ENCODE measurements at places on chromosomes 1 and 21.

GRCh38 chr1:205444931-205445645, 10.8 kb downstream of the BLACAT1 start:
- no peak for DNase-seq

- no peak for DNase-seq
Observed at GRCh38 chr1:35062518-35063196, 16.5 kb upstream of the ZMYM1 start.

GRCh38 chr1:192133350-192133926, 24.8 kb upstream of the RGS18 start:
- no peak for DNase-seq

DNA sequence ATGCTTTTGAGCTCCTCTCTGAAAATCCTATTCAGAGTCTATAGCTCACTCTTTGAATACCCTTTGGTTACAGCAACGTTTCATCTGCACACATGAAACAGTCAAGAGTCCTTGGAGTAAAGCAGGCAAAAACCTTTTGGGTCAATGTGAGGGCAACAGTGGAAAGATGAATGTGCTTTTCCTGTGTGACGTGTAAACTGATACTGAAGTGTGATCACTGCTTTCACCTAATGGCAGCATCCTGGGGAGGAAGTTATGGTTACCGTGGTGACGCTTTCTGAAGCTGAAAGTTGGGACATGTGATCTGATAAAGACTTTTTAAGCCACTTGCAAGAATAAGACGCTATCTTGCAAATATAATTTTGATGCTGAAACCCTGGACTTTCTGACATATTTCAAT, 160.0 kb downstream of the SEC16B start:
- DNase-seq: no peak

DNA sequence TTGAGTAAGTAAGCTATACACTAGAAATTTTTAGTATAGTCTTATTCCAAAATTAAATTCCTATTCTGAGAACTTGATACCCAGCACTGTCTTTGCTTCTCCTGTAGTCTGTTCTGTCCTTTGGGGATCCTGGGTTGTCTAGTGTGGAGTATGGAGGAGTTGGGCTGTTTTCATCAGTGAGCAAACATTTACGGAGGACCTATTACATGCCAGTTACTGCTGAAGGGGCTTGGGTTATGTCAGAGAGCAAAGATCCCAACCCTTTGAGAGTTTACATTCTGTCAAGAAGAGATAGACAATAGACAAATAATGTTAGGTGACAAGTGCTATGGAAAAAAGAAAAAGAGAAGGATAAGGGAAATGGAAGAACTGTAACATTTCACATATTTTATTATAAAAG, 9.0 kb downstream of the TRAPPC10 start:
- no peak for DNase-seq

DNA sequence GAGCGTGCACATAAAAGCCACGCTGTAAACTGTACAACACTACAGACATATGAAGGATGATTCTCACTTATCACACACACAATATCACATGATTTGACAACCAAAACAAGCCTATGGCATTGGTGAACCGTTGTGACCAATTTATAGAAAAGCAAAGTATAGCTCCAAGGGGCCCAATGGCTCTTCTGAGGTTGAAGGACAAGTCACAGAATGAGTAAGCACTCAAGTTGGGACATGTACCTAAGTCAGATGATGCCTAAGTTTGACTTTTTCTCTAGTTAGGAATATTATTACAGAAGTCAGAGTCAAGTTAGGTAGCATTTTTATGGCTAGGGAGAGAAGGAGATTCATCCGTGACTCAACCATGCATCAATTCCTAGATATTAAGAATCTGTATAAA, 45.7 kb downstream of the PLPP3 start:
- DNase-seq: no peak

DNA sequence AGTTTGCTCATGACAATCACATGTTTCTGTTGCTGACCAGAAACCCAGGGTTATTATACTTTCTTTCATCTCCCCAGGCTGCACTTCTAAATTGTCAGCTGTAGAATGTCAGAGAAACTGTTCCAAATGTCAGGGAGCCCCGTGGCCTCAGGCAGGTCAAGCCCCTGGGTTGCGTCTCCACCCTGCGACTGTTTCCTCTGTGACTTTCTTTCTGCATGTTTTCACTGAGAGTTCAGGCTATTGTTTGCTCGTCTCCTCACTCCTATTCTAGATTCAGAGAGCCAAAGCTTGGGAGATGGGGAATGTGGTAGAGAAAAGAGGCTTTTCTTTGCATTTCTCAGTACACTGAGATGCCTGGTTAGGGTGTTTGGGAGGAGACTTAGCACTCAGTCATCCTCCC, 97.4 kb downstream of the CENPF start:
- no peak for DNase-seq

DNA sequence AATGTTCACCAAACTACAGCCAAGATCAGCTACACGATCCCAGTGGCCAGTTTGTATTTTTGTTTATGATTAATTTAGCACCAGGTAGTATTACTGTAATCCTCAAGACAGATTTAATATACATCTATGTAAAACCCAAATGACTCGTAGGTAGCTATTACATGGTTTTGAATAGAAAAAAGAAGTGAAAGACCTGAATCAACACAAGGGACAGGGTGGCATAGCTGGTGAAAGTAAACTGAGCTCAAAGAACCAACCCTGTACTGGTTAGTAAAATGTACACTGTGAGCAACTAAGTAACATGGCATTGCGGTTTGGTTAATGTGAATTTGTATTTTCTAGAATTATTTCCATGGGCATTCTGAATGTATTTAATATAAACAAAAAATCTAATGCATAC, 8.8 kb downstream of the GPATCH2 start:
- DNase-seq: no peak

DNA sequence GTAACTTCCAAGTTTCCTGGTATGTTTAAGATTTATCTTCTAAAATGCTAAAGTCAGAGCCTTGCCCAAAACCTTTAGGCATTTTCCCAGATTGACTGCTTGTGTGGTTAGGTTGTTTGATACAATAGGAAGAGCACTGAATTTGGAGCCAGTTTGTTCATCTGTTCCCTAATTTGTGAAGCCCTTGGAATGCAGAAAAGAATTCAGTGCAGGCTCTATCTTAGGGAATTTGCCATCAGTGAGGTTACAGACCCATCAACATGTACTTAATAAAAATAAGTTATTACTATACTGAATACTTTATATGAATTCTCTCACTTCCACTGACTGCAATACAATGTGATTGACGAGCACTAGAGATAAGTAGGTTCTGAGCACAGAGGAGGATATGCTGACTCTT, 120.2 kb downstream of the PIK3R3 start:
- DNase-seq: no peak

DNA sequence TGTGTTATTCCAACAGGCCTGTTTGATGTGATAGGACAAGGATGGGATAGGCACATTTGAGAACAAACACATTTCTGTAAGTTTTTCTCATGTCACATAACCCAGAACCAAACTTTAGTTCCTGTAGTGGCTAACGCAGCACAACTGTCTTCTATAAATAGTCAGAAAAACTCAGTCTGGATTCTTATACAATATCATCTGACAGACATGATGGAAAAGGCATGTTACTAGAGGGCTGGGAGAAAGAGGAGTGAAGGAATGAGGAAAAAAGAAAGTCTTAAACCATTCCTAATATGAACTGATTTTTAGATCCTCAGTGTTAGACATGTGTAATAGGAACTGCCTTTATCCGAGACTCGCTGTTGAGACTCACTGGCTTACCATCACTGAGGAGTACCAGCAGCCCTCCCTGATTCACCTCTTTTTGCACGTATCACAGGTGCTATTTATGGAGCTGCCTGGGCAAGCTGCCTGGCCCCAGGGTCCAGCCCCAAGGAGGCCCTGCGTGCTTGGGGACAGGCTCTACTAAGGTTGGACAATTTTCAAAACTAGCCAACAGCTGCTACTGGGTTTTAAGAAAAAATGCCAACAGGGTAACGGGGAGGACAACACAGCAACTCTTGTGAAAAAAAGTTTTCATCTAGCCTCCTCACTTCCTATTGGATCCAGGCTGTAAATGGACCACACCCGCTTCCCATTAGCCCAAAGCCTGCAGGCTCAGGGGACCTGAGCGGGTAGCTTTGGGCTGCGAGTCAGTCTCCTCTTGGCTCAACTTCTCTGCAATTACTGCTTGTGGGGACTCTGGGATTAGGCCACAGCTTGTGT, 30.7 kb upstream of the SERBP1 start:
- DNase-seq: no peak

GRCh38 chr1:6815726-6816125, 30.5 kb downstream of the CAMTA1 start:
- DNase-seq: no peak

DNA sequence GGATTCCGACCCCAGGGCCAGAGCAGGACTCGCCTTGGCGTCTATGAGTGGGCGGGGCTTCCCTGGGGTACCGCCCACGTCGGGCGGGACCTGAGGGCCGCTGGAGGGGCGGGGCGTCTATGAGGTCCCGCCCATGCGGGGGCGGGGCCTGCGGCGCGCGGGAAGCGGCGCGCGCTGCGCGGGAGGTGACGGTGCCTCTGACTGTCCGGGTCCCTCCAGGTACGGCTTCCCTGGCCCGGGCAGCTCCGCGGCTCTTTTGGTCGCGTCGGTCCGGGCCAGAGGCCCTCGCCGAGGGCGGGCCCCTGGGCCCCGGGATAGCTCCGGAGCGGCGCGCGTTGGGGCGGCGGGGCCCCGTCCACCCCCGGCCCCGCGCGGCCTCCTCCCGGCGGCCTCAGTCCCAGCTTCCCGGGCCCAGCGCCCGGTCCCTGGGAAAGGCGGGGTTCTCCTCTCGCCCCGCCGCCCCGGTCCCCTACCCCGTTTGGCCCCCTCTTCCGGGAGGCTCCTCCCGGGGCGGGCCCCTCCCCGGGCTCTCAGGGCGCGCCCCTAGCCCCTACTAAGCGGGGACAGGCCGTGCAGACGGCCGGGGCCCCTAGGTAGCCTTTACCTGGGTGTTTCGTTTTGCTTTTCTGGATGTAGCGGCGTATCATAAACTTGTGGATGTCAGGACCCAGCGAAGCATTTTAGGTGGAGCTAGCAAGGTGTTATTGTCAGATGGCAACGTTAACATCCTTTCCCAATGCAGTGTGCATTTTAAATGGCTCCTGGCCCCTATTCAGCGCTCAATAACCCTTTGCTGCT, at the start of gene CHAF1B:
TSS of gene CHAF1B (plus strand) at position 160 of the 798 bp plus-strand sequence. CDS start 745 bp downstream, outside the sequence.
- peak; percentile 93 for DNase-seq

DNA sequence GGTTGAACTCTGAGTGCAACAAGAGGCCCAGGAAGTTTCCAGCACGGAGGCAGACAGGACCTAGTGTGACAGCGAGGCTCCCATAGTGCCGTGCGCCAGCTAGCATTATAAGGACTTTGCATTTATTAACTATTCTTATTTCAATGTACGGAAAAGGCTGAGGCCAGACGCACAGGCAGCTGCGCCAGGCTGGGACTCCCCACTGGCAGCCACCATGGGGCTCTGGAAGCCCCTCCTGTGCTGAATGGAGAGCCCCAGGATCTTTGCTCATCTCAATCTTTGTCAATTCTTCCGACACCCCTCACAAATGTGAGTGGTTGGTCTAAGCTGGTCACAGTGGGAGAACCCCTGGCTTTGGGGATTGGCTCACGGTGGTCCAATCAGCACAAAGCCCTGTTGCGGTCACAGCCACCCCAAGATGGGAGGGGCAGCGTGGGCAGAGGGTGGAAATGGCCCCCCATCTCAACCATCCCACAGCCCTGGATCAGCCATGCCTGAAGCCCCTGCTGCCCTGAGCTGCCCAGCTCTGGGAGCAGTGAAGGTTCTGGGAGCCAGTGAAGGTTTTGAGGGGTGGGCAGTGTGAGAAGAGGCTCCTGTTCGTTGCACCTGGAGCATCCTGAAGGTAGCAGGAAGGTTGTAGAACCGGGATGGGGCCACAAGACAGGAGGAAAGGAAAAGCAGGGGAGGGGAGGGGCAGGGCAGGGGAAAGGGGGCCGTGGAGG, 59.5 kb upstream of the ADARB1 start:
- peak; percentile 1 for DNase-seq

GRCh38 chr1:228980232-228980937, 245.1 kb downstream of the RHOU start:
- DNase-seq: no peak

DNA sequence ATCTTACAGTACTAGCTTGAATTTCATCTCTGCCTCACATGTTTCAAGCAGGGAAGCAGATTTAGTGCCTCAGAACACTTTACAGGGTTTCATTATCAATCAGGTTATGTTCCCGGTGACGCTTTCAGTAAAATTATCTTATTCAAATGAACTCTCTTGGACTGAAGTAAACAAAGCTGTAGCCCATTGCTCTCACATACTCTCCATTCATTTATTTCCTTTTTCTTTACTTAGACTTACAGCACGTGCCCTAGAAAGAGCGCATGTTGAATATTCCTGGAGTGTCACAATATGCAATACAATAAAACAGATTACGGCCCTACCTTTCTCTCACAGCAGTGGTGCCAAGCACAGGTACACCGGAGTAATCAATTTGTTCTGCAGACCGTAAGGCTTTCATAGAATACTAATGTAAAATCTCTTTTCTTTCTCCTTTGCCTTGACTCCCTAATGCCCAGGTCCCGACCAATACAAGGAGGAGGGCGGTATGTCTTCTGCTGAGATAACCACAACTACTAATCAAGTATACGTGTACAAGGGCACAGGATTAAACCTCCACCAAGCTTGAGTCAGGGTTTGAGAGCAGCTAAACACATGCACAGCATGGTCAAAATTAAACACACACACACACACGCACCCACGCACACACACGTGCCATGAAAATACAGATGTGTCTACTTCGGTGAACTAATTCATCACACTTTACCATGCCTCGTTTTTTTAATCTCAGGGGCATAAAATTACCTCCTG, 62.8 kb downstream of the NRIP1 start:
- DNase-seq: no peak

- peak; percentile 32 for DNase-seq
Observed at GRCh38 chr1:11802616-11802972, 3.2 kb downstream of the MTHFR start.

GRCh38 chr1:156860113-156860627, 495 bp upstream of the NTRK1 start:
- peak; percentile 75 for DNase-seq

- DNase-seq: no peak
Observed at GRCh38 chr1:169892927-169893644, 610 bp downstream of the SCYL3 start.

DNA sequence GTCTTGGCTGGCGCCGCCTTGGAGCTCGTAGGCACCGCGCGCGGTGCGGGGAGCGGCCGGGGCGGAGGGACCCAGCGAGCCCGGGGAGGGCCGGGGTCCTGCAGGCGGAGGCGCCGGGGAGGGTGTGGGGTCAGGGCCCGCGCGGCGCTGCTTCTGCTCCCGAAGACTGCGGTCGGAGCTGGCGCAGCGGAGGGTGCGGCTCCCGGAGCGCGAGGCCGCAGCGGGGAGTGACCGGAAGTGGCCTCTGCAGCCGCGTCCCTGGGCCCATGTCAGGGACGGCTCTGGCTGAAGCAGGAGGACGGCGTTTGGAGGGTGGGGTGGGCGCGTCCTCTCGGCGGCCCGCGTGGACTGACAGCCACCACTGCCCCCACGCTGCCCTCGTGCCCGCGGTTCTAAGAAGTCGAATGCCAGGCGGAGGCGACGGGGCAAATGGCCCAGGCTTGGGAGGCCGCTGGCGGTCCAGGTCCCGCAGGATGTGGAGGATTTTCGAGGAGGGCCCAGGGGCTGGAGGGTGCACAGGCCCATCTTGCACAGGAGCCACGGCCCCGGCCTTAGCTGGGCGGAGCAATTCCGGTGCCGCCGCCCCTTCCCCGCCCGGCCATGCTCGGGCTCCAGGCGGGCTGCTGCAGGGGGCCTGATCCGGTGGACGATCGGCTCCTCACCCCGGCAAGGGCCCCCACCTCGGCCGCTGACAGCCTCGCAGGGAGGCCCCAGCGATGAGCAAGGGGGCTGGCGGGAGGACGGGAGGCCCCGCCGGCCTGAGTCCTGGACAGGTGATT, 7.7 kb upstream of the ZNF669 start:
- peak; percentile 76 for DNase-seq

- DNase-seq: no peak
Observed at GRCh38 chr1:12649971-12650421, 6.1 kb downstream of the AADACL4 start.

Data from nephron progenitor cell (in vitro differentiated cells).